Natural killer cell (primary cell): ENCODE measurements at places on chromosomes 13 and 19.

GRCh38 chr13:76164290-76164689, 528.2 kb downstream of the LMO7 start:
- no peak for DNase-seq

DNA sequence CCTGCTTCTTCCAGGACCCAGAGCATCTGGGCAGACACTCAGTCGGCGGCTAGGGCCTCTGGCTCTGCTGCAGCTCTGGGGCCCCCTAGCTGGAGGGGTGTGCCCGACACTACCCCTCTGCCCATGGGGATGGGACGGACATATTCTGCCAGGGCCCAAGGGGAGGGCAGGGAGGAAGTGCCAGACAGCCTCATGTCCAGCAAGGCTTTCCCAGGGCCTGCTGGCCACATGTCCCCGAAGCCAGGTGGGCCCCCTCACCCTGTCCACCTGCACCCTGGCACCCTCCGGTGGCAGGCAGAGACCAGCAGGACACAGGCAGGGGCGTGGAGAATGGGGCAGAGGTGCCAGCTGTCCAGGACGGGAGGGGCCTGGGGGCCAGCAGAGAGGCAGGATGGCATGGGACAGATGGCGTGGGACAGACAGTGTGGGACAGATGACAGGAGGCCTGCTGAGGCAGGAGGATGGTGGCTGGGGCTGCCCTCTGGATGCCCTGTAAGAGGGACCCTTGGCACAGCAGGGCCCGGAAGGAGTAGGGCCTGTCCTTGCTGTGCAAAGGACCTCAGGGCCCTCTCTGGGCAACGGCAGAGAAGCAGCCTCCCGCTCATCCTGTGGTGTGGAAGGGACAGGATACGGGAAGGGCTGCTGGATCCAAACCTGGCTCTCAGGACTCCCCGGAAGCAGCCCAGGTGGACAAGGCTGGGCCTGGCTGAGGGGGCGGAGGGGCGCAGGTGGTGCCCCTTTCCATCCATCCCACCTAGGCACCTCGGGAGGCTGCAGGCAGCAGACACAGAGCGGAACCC, 29.1 kb downstream of the CEBPG start:
- DNase-seq: no peak

DNA sequence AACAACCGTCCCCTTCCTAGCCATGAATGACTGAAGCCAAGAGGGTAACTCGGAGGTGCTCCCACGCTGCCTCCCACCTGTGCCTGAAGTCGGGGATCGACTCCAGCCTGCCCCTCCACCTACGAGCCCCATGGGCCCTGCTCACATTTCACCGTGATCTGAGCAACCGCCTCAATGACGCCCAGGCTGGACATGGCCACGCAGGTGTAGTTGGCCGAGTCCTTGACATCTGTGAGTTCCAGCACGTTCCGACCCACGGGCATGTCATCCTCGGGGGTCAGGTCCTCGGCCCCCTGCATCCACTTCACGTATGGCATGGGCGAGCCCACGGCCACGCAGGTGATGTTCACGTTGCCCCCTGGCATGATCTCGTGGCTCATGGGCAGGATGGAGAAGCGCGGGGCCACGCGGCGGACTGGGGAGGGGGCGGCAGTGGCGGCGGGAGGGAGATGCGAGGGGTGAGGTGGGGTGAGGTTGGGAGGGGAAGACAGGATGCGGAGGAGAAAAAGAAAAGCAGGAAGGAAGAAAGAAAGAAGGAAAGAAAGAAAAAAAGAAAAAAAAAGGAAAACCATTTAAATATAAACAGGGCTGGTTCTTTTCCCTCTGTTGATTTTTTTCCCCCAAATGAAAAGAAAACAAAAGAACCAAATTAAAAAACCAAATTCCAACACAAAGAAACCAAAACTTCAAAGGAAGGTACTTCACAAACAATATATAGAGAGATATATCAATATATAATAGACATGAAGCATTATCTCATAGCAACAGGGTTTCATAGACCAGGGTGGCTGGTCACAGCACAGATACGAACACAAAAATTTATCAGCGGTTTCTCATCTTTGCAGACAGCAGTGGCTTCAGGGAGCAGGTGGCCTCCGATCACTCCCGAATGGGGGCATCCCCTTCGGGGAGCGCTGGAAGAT, 94.7 kb downstream of the PTPRS start:
- DNase-seq: no peak

DNA sequence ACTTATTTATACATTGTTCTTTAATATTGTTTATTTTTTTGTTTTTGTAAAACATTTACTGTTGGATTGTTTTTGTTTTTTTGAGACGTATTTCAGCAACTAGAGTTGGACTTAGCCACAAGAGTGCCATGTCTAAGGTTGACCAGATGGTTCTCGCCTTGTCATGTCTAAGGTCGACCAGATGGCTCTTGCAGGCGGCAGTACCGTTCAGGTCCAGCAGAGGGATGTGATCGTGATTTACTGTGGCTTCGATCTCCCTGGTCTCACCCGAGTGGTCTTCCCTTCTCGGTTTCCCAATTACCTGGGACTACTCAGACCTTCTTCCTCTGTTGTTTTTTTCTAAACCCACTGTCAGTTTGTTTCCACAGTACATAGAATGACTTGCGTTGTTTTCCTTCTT, 1438.6 kb downstream of the UQCRFS1 start:
- no peak for DNase-seq

- DNase-seq: no peak
Measured at GRCh38 chr13:52109116-52109670, 19.7 kb downstream of the NEK5 start.
